ENCODE measurements at places on chromosomes 4 and X. TPM values are rescaled to one million over a fixed set of nuclear protein-coding genes. Genes with fewer than 3 reads are reported as not detected.

DNA sequence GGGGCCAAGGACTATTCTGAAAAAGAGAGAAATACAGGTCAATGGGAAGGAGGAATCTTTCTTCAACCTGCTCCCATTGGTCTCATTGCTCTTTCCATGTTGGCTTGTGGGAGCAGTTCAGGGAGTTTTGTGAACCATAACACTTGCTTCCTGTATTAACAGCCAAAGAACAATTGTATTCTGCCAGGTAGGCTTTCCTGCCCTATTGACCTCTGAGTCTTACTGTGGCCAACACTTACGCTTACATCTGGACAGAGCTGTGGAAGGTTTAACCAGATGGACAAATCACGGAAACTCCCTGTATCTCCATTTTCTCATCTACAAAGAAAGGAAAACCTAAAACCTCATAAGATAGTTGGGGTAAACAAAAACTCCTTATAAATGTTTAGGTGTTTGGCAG, 30.7 kb downstream of the MID1IP1 start:
- DNase-seq, result no peak

GRCh38 chr4:77344784-77345183, 187.8 kb downstream of the CCNG2 start:
- DNase-seq, result no peak

DNA sequence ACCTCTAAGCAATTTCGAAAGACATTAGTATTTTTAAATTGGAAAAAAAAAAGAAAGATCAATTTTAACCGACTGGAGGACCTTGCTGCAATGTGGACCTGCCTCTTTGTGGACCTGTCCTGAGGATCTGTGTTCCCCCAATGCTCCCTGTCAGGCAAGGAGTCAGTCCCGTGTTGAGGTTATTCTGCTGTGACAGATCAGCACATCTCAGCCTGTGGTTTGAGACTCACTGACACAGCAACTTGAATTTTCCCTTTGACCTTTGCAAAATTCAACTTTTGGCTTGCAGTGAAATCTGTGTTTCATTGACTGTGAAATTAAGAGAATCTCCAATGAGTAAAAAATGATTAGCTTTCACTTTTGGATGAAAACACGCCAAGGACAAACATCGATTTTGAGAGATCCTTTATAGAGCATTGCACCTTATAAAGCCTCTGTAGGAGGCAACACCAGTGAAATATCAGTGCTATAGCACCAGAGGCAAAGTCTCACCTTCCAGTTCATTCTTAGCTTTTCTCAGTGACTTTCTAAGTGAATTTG, 186.9 kb downstream of the GPAT3 start:
- no peak for DNase-seq

DNA sequence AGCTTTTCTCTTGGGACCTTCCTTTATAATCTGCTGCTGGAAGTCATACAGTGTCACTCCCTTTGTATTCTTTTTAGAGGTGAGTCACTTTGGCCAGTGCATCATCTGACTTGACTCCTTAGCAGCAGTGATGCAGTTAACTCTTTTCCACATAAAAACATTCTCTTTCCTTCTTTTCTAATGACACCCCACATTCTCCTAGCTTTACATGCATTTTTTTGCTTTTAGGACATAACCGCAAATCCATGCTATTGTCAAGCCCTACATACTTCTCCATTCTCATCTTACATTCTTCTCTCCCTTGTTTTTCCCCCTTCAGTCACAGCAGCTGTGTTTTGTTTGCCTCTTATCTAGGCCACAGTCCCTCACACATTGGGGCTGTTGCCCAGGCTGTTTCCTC, 55.1 kb downstream of the ZNF330 start:
- DNase-seq, result no peak

The MTNR1A gene
- not detected for total RNA-seq

The PAGE2 gene
- total RNA-seq, result not detected

The PPBP gene
- not detected for total RNA-seq

All from OCI-LY7 (cell line).